ENCODE measurements at places on chromosomes 7 and 10.

DNA sequence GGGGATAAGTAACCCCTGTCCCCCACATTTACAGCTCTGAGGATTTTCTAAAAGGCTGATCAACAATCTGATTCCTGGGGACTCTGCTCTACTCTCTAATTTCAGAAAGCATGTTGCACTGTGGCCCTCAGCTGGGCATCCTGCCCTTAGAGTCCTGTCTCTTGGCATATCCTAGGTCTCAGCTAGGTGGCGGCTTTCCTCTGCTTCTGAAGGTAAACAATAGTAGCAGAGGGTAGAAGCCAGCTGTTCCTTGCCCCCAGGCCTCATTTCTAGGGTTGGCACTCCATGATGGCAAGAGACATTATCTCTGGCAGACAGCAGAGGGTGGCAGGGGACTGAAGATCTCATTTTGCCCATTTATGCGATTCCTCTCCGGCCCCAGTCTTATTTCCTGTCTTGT lies 77.0 kb downstream of the ADCYAP1R1 start:
- no peak for DNase-seq

DNA sequence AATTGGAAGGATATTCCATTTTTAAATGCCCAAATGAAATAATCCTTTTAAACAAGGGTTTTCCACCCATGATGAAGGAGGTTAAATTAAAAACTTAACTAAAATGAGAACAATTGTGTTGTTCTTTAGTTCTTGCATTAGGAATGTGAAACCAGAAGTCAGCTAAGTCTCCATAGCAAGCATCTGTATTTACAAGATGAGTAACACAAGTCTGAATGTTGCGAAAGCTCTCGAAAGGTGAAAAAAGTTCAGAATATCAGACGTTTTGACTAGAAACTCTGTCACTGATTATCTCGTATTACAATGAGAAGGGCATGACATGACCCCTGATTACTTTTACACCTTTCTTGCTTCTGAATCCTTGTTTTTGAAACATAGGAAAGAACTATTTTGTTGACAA lies 149.6 kb downstream of the BICC1 start:
- no peak for DNase-seq

GRCh38 chr10:86461963-86462804 lies 59.4 kb downstream of the WAPL start:
- no peak for DNase-seq

GRCh38 chr7:23430893-23431259 lies 39.4 kb downstream of the IGF2BP3 start:
- no peak for DNase-seq

DNA sequence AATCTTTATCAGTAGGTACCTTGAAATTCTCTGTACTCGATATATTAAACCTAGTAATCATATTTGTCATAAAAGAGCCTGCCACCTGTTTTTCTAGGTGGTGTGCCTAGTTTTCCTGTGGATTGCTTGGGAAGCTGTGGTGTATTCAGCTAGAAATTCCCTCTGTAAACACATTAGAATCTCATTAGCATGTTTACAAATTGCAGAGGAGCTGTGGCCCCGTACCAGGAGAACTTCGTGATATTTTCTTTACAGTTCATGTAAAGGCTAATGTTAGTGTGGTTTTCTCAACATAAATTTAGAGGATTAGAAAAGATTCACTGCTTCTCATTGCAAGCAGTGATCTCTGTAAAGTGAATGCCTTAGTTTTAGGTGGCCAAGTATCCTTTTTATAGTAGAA lies 144.7 kb downstream of the CCSER2 start:
- no peak for DNase-seq

- no peak for DNase-seq
Measured at GRCh38 chr10:114274616-114275453, 35.8 kb downstream of the VWA2 start.
